ENCODE measurements at places on chromosomes 2 and 18. TPM values are rescaled to one million over a fixed set of nuclear protein-coding genes. Genes with fewer than 3 reads are reported as not detected.
A peak's percentile ranks its signal among the peaks of the same experiment; 100 is the strongest.

Gene GREB1L
- 0.60 TPM for total RNA-seq

DNA sequence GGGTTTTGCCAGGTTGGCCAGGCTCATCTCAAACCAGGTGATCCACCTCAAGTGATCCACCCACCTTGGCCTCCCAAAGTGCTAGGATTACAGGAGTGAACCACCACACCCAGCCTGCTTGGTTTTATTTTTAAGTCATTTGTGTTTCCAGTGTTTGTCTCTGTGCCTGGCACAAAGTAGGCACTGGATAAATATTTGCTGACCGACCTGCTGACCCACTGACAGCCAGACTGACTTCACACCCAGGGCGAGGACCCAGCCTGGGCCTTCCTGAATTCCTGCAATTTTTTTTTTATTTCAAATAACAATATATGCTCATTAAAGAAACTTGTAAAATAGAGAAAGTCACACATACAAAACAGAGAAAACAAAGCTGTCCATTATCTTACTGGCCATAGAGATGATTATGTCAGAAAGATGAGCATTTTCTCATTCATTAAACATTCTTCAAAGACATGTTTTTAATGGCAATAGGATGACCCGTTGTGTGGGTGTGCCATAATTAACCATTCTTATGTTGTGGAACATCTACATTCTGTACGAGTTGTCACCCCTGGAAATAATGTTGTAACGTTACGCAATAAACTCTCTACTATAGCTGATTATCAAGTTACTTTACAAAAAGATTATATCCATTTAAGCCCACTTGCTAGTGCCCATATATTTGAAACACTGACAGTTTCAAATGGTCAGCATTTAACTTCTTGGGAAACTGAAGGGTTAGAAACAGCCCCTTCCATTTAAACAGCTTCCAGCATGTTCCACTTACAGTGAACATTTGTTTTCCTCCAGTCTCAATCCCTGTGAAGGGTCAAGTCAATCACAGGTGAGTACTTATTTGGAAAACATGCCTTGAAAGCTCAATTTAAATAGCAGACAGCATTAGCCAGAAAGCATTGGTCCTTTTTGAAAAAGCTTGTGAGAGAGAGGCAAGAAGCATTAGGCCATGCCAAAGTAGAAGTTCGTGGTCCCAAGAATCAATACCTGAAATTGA is 25.7 kb upstream of the GATA6 start:
- no peak overlapping the region for H3K4me3 ChIP-seq
- H3K27ac ChIP-seq = no peak overlapping the region
- H3K4me1 ChIP-seq = no peaks in the 10 kb centered on the region
- no peaks in the 10 kb centered on the region for H3K36me3 ChIP-seq
- DNase-seq = peak; percentile 40
- peaks cover 60% of the 10 kb centered on the region for H3K27me3 ChIP-seq

- H3K27ac ChIP-seq = no peak overlapping the region
- H3K36me3 ChIP-seq = no peaks in the 10 kb centered on the region
- no peak for DNase-seq
- H3K4me1 ChIP-seq = no peaks in the 10 kb centered on the region
These were observed 162.9 kb downstream of the CNTNAP5 start for GRCh38 chr2:124187948-124188347.

Gene TNFAIP6
- total RNA-seq = not detected

Gene DLX2
- 17.4 TPM for total RNA-seq

- no peak for DNase-seq
- peaks cover 22% of the 10 kb centered on the region for H3K27me3 ChIP-seq
- peak overlapping the region; percentile 63 for H3K27ac ChIP-seq
These were observed 8.4 kb upstream of the CREG2 start for GRCh38 chr2:101395545-101396315.

DNA sequence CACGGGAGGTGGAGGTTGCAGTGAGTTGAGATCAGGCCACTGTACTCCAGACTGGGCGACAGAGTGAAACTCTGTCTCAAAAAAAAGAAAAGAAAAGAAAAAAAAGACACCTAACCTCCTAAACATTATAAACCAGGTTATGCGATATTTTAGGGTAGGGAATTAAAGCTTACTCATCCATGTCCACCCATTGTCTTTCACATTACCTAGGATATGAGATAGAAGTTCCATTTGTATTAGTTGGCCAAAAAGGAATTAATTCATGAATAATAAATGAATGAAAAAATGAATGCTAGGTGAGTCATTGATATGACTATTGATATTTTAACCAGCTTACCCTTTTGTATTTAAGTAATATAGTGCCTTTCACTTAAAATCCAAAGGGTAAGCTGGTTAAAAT is 132.9 kb downstream of the FAM161A start:
- H3K27ac ChIP-seq = no peak overlapping the region
- no peaks in the 10 kb centered on the region for H3K36me3 ChIP-seq

- no peak overlapping the region for H3K4me3 ChIP-seq
- H3K36me3 ChIP-seq = peaks cover 3% of the 10 kb centered on the region
- no peak overlapping the region for H3K27ac ChIP-seq
- DNase-seq = no peak
- no peaks in the 10 kb centered on the region for H3K27me3 ChIP-seq
- peaks cover 30% of the 10 kb centered on the region for H3K4me1 ChIP-seq
These were observed 175.2 kb upstream of the CCDC150 start for GRCh38 chr2:196464311-196464710.

Gene CRYGD
- total RNA-seq = not detected
